ENCODE measurements at places on chromosomes 1 and 21.

GRCh38 chr1:183694066-183694465 is 41.0 kb upstream of the APOBEC4 start:
- DNase-seq = no peak

- DNase-seq = no peak
Observed at GRCh38 chr21:31597683-31598082, 61.8 kb upstream of the SOD1 start.

GRCh38 chr1:84376000-84376910 is 22.0 kb upstream of the DNASE2B start:
- no peak for DNase-seq

- DNase-seq = no peak
Observed at GRCh38 chr1:223363856-223364684, at the start of gene SUSD4. TSS of gene SUSD4 (minus strand) at chr1:223364176. CDS start at chr1:223363425, 751 bp downstream.

- DNase-seq = no peak
Observed at GRCh38 chr1:220579317-220579716, 51.4 kb downstream of the MARK1 start.

- DNase-seq = no peak
Observed at GRCh38 chr1:56452027-56453011, 127.0 kb downstream of the PLPP3 start.

Data from SJSA1 (cell line).